ENCODE measurements at places on chromosomes 5 and 9.

DNA sequence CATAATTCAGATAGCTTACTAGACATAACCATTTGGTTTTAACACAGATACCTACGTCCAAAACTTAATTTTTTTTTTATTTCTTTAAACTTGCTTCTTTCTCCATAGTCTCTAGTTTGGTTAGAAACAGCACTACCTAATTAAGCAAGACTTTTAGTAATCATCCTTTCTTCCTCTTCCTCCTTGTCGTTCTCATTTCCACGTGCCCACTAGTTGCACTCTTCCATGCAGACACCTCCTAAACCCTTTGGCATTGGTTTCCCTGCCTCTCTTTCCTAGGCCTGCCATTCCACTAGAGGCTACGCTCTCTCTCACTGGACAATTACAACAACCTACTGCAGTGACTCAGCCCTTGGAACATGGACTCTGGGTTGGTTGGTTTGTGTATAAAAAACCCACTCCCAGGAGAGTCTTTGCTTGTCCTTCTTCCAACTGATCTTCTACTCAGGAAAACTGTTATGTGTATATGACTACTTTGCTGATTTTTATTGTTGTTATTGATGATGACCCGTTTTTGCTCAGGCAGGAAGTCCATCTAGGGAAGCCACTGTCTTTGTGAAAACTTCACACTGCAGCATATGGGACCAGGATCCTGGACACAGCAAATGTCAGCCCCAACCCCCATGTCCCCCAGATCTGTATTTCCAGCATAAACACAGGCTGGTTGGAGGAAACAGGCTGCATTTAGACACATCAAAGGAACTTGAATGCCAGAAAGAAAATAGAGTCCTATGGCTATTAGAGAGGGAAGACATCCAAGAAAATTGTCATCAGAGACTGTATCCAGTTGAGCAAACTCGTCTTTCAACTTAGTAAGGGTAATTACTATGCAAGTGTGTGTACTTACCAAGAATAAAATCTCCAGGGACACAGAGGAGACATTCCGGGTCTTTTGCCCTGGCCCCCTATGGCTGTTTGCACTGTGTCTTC, 503.2 kb downstream of the GADD45G start:
- no peak for DNase-seq

DNA sequence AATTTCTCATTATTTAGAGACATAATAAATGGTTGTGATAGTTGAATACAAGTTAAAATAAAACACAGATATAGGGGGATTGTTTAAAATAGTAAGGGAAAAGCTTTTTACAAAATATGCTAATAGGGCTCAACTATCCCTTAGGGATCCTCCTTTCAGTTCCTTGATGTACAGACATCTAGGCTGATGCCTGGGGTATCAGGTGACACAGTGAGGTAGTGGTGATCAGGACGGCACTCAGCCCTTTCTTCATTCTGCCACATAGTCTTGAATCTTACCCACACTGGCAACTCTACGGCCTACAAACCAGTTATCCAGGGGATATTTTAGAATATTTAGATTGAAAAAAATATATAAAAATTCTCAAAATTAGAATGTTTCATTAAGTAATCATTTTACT, 12.5 kb upstream of the SLC35D2 start:
- DNase-seq = no peak

GRCh38 chr5:33854733-33855151, 37.0 kb downstream of the ADAMTS12 start:
- DNase-seq = no peak

GRCh38 chr9:22098643-22099332, 89.7 kb upstream of the CDKN2B start:
- DNase-seq = no peak

GRCh38 chr9:111966861-111967291, 70.3 kb downstream of the UGCG start:
- peak; percentile 19 for DNase-seq

DNA sequence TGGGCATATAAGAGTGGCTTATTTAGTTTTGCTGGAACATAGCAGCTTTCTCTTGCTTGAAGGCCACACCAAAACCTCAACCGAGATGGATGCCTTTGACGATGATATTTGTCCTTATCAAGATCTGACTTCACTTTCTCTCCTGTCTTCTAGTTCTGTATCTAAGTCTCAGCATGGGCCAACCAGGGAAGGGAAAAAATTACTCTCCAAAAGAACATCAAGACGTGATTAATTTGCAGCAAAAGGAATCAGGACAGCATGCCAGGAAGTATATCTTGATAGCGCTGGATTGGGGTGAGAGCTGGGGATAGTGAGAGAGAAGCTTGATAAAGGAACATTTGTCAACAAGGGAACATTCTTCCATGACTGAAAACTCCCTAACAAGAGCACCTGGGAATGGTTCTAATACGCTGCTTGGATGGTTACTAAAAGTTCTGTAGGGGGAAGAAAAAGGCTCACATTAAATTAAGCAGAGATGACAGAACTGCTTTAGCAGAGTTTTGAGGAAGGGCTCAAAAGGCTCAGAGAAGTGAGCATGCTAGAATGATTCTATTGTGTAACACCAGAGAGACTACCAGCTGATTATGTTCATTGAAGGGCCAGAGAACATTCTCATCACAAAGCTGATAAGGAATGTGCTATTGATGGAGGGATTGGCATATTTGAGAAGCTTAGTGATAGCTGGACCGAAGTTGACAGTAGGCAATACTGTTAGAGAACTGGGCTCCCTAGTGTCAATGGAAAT, 21.6 kb upstream of the ANXA1 start:
- no peak for DNase-seq

GRCh38 chr9:115444959-115445358, 327.0 kb upstream of the TNC start:
- no peak for DNase-seq

- no peak for DNase-seq
These were observed 343 bp upstream of the FANCC start for GRCh38 chr9:95317893-95318211.

- peak; percentile 14 for DNase-seq
These were observed 19.2 kb downstream of the GSN start for GRCh38 chr9:121286973-121287741.

DNA sequence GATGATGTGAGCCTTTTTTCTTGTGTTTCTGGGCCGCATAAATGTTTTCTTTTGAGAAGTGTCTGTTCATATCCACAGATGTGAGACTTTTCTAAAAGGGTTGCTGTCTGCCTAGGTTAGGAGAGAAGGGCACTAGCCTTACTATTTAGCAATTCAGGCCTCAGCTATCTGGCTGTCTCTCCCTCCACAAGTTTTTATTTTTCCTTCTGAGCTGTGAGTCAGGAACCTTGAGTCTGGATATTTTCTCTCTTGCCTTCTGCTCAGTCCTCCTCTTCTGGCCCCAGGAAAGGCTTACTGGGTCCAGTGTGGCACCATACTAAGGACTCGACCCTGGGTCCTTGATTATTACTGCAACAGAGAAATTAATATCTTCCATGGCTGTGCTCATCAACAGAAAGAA, 187.6 kb downstream of the CSNK1G3 start:
- no peak for DNase-seq

DNA sequence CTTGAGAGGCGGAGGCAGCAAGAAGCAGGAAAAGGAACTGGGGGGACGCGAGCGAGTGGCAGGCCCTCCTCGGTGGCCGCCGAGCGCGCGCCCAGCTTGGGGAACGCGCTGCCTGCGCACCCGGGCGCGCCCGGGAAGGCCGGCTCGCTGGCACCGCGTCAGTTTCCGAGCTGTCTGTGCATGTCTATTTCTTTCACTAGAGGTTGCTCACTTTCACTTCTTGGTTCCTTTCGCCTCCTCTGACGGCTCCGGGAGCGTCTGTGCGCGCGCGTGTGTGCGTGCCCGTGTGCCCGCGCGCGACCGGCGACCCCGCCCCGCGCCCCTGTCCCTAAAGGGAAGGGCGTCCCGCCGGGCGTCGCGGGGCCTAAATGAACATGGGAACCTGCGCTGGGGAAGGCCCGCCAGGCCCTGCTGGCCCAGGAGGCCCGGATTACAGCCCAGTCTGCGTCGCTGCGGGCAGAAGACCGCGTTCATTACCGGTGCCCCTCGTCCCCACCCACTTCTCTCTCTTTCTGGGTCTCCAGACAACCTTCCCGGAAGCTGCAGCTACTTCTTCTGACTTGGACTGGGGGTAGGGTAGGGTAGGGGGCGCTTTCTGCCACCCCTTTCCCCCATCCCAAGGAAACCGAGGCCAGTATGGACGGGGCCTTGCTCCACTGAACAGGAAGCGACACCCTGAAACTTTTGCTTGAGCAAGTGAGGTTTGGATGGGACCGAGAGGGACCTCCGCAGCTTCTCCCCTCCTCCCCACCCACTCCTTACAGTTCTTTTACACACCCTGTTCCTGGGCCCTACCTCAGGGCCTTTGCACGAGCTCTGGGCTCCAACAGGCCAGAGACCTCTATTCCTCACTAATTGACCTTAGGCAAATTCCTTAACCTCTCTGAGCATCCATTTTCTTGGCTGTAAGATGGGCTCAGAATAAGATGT, 205.8 kb upstream of the IER5L start:
- DNase-seq = peak; percentile 63

GRCh38 chr9:1709347-1709746, 305.8 kb upstream of the SMARCA2 start:
- no peak for DNase-seq

DNA sequence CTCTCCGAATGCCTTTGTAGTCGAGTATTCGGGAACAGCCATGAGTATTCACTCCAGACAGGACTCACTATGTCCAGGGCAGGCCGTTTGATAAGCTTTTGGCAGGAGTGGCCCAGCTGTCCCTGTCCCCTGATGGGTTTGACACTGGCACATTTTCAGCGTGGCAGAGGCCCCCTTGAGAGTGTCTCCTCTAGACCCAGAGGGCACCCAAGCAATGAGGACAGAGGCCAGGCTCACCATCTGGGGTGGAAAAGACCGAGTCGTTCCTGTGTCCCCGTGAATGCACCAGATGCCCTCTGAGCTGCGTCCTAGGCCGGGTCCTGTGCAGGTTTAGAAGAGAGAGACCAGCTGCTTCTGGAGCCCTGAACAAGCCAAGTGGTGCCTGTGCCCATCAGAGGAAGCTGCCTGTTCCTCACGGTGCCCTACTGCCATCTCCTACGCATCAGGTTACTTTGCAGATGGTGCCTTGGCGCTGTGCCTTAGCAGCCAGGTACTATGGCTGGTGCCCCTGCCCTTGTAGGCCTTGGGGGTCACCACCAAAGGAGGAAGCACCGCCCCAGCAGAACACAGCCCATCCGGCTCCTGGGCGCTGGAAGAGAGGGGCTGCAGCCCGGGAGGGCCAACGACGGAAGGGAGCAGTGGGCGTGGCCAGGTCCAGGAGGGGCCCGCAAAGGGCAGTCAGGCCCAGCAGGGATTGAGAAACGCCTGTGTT, 42.4 kb downstream of the LRSAM1 start:
- no peak for DNase-seq

DNA sequence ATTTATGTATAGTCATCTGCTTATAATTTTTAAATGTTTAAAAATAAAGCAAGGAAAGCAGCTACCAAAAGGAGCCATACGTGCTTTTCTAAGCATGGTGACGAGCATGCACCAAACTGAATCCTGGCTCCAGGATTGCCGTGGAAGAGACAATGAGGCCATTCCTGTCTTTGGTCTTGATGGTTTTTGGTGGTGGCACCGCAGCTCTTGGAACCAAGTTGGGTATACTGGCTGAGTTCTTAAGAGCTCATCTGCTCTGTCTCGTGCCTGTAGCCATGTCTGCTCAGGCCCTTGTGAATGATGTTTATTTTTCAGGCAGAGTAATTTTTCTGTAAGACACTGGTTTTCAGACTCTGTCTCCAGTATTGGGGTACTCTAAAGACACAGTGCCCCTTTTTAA, 246.1 kb downstream of the FANCC start:
- DNase-seq = no peak

GRCh38 chr9:108621991-108622855, 233.6 kb downstream of the ACTL7B start:
- DNase-seq = no peak

DNA sequence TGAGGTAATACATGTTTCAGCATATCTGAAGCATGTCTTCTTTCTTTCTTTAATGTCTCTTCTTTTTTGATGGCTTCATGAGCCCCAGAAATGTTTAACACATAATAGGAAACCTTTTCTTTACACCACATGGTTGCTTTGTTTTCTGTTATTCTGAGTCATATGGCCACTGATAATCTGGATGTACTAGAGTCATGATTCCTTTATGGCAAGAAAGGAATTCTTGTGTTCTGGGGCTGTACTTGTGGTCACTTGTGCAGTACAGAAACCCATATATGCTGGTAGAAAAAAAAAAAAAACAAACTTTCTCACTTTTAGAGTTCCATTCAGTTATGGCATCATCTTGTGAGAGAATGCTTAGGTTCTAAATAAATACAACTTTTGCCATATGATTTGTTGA, 1669.3 kb upstream of the CDH9 start:
- DNase-seq = no peak

Measured in stimulated activated CD4-positive, alpha-beta T cell treated with anti-CD3 and anti-CD28 coated beads, Interleukin-1b, Interleukin-23, amount 100 ng/mL, for 48 hours (primary cell).